Stimulated activated CD4-positive, alpha-beta T cell treated with anti-CD3 and anti-CD28 coated beads, Interleukin-15, amount 100 ng/mL, for 24 hours (primary cell): ENCODE measurements at places on chromosomes 16 and 17.

GRCh38 chr16:29126616-29127015 is 141.8 kb downstream of the LAT start:
- no peak for DNase-seq

DNA sequence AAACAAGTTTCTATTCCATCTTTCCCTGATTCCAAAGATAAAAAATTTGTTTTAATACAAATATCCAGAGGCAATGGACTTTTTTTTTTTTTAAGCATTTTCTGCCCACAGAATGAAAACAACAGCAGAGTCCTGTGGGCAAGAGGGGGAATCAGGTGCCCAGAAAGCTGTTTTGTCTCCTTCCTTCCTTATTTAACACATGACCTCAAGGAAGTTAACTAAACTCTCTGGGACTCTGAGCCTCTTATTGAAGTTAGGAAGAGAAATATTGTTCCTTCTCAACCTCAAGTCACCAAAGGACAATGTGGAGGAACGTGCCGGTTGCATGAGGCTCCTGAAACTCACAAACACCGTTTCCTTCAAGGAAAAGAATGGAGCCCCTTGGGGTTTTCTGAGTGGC is 34.9 kb downstream of the LITAF start:
- DNase-seq = no peak

- DNase-seq = peak; percentile 90
These were observed 7.5 kb downstream of the LDHD start for GRCh38 chr16:75108792-75109731.

GRCh38 chr17:2892305-2892971 is 96.2 kb downstream of the RAP1GAP2 start:
- DNase-seq = peak; percentile 24

DNA sequence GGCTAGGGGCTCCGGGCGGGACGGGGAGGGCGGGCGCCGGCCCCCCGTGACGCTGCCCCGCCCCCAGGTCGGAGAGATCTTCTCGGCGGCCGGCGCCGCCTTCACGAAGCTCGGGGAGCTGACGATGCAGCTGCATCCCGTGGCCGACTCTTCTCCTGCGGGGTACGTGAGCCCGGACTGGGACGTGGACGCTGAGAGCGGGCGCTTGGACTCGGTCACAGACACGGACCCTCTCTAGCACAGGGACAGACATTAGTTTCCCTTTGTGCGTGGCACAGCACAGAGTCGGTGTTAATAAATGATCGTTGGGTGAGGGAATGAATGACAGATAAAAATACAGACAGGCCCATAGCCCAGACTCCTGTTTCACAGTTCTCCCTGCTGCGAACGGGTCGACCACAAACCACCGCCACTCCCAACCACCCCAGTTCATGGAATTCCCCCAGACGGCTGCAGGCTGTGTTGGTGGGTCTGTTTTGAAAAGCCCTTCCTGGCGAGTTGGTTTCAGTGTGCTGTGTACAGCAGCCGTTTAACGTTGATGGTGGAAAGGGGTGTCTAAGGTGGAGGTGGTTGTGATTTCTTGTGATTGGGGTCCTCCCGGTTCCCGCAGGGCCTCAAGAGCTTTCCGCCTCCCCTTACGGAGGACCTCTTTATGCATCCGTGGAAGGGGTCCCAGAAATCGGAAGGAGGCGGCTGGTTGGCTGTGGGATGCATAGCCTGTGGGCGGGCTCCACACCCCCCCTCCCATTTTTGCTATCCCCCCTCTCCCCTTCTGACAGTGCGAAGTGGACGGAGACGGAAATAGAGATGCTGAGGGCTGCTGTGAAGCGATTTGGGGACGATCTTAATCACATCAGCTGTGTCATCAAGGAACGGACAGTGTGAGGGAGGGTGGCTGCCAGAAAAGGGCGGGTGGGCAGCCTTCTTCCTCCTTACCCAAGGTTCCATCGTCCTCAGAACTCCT is 2.9 kb downstream of the RNASEK start:
- DNase-seq = peak; percentile 83

- DNase-seq = no peak
These were observed 3.6 kb upstream of the ZMYND15 start for GRCh38 chr17:4735876-4736651.

- no peak for DNase-seq
These were observed 10.6 kb downstream of the FBXO39 start for GRCh38 chr17:6786618-6787017.

- no peak for DNase-seq
These were observed 8.8 kb downstream of the PRSS22 start for GRCh38 chr16:2848933-2849725.

DNA sequence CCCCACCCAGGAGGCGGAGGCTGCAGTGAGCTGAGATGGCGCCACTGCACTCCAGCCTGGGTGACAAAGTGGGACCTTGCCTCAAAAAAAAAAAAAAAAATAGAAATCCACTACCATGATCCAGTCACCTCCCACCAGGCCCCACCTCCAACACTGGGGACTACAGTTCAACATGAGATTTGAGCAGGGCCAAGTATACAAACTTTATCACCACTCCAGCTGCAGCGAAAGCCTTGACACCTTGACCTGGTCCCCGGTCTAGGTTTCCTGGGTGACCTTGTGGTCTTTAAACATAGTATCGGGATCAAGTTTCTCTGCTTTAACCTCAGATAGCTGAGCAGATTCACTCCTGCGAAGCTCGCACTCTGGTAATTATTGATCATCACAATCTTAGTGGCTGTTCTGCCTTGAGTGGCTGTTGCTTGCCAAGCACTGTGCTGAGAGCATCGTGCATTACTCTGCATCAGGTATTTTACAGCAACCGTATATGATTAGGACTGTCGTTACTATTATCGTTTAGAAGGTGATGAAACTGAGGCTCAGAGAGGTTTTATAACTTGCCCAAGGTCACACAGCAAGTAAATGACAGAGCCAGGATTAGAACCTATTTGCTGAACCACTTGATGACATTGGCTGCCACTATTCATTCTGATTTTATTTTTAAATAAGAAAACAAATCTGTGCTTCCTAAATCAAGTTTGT is 50.3 kb upstream of the MEAK7 start:
- DNase-seq = no peak
